Mammary microvascular endothelial cell (primary cell): ENCODE measurements at places on chromosomes 5 and 9. TPM values are rescaled to one million over a fixed set of nuclear protein-coding genes. Genes with fewer than 3 reads are reported as not detected.

Gene NR4A3
- total RNA-seq = 0.20 and 0.25 TPM in 2 replicates

Gene LTC4S
- not detected in 2 replicates for total RNA-seq

Gene IFNA13
- not detected in 2 replicates for total RNA-seq

Gene SPINK13
- not detected in 2 replicates for total RNA-seq

Gene FOXD4L5
- total RNA-seq = not detected in 2 replicates
